ENCODE measurements at places on chromosomes 16 and 17.

- no peak for DNase-seq
Observed at GRCh38 chr17:52306314-52306713, 147.8 kb upstream of the CA10 start.

GRCh38 chr16:64203126-64203525 lies 918.7 kb downstream of the CDH11 start:
- DNase-seq = no peak

DNA sequence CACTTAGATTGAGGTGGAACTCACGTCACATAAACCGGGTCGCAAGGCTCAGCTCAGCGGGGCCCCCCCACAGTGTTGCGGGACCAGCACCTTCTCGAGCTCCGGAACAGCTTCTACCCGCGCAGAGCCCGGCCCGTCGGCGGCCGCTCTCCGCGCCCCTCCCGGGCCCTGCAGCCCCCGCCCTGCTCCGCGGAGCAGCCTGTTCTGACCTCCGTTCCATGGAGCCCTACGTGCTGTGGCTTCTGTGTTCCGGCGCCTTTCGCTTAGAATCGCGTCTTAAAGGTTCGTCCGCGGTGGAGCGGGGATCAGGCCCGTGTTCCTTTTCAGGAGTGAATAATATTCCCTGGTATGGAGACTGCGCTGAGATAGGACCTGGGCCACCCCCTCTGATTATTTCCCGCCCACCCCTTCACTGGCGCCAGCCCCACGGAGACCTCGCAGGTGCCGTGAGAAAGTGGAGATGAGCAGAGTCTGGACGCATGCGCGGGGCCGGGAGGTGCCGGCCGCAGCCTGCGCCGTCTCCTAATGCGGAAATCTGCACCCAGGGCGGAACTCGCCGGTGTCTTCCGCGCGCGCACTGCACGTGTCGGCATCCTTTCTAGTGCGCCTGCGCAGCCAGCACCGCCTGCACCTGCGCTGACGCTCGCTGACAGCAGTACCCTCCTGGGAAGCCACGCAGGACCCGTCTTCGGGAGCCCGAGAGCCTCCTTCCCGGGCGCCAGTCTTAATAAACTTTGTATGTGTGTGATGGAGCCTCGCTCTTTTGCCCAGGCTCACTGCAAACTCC lies 30.9 kb downstream of the ZNF778 start:
- no peak for DNase-seq

- no peak for DNase-seq
Observed at GRCh38 chr16:64253096-64253495, 868.8 kb downstream of the CDH11 start.

- DNase-seq = peak; percentile 15
Observed at GRCh38 chr16:81315271-81316175, 761 bp downstream of the GAN start.

- DNase-seq = no peak
Observed at GRCh38 chr16:11235703-11235991, 20.4 kb downstream of the SOCS1 start.
